Activated naive CD4-positive, alpha-beta T cell (primary cell): ENCODE measurements at places on chromosomes 12 and 14.

DNA sequence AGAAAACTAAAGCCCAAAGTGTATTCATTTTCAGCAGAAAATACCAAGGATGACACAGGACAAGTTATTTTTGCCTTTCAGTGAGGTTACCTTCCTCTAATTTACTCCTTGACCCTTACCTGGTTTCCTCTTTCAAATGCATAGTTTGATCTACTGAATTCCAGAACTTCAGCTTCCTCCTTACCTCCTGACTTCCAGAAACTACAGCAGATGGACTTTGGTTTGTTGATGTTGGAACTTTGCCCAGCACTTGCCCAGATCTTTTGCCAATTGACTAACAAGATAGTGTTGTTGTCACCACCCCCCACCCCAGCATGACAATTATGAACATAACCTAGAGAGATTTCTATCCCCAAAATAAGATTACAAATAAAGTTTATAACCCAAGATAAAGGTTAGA is 63.2 kb downstream of the NAV3 start:
- no peak for DNase-seq

DNA sequence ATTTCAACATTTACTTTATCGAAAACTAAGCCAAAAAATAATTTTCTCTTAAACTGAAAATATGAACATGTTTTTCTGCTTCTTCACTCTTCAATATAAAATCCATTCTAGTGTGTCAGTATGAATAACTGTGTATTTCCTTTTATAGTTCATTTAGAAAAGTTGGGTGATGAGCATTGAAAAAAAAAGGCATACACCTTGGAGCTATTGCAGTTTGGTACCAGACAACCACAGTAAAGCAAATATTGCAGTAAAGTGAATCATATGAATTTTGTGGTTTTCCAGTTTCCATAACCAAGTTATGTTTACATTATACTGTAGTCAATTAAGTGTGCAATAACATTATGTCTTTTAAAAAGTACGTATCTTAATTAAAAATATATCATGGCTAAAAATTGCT is 195.0 kb upstream of the FOXG1 start:
- no peak for DNase-seq

GRCh38 chr12:13141686-13142085 is 38.2 kb upstream of the GSG1 start:
- DNase-seq, result no peak

GRCh38 chr12:119578112-119578511 is 15.5 kb upstream of the TMEM233 start:
- no peak for DNase-seq

DNA sequence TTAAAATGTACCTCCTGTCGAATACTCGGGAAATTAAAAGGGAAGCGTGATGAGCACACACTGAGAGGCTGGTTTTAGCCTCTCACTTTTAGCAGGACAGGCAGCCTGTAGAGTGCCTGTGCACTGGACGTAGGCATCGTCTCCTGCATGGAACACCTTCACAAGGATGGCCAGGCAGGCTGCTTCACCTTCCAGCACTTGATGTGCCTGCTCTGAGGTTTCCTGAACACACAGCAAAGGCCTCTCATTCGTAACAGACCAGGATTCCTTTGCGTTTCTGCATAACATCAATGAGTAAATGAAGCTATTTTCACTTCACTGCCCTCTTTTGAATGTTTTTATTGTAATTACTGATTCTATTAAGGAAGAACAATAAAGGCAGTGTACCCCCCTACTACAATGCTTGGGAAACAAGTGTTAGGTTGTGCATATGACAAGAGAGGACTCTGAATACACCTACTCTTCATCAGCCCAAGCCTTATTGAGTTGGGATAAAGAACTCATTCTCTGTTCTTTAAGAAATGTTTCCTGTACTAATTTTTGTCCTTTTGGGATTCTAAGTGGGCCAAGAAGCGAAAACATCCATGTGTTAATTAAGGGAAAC is 1077.6 kb upstream of the FOXG1 start:
- DNase-seq, result no peak

GRCh38 chr14:105479431-105480158 is 5.0 kb downstream of the CRIP2 start:
- no peak for DNase-seq

DNA sequence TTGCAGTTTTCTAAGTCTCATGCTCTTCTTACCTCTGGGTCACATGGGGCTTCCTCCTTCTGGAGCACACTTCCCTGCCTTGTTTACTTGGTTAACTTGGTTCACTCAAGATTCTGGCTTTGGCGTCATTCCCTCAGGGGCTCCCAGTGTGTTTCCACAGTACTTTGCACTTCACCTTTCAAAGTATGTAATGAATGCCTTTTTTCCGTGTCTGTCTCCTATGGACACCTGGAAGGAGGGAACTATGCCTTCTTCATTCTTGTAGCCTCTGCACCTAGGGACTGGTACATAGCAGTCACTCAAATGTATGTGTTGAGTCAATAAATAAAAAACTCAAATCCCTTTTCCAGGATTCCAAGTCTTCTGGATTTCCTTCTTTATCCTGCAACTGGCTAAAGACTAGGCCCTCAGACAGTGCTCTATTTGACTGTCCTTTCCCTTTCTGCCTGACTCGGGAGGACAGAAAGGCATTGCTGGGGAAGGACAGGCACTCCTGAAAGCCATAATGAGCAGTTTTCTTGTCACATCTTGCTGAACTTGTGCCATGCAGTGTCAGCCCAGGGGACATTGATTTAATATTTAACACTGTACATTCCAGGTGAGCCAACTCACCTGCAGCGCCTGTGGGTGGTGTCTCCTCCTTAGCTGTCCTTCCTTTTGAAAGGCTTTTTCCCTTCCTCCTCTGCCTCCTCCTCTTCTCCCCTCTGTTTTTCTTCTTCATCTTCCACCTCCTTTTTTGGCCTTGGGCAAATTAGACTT is 12.8 kb downstream of the MYRFL start:
- DNase-seq, result no peak

GRCh38 chr14:31253746-31254471 is 46.3 kb upstream of the HECTD1 start:
- no peak for DNase-seq

DNA sequence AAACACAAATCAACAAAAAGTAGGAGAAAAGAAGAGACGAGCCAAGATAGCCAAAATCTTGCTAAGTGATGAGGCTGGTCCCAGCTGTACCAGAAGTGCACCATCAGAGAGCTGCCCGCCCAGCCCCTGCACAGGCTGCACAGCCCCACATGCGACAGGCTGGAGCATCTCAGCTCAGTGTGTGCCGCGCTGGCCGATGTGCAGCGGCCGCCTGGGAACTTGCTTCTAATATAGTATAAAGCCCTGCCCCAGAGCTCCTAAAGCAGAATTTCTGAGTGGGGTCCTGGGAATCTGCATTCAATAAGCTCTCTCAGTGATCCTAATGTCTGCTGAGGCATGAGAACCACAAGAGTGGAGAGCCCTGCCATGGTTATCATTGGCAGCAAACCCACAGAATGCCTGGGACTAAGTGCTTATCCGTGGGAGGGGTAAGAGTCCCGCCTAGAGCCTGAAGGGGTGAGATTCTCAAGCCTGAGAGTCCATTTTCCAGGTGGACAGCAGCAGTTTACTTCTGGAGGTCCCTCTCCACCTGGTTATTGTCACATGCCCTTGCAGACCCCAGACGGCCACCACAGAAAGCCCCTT is 171.6 kb downstream of the DPF3 start:
- DNase-seq, result no peak
